ENCODE measurements at places on chromosomes 7 and 10.

GRCh38 chr10:81874875-81875466 lies at the start of gene NRG3:
Gene NRG3, plus strand, starts transcription at chr10:81875194.
- DNase-seq: peak; percentile 37

DNA sequence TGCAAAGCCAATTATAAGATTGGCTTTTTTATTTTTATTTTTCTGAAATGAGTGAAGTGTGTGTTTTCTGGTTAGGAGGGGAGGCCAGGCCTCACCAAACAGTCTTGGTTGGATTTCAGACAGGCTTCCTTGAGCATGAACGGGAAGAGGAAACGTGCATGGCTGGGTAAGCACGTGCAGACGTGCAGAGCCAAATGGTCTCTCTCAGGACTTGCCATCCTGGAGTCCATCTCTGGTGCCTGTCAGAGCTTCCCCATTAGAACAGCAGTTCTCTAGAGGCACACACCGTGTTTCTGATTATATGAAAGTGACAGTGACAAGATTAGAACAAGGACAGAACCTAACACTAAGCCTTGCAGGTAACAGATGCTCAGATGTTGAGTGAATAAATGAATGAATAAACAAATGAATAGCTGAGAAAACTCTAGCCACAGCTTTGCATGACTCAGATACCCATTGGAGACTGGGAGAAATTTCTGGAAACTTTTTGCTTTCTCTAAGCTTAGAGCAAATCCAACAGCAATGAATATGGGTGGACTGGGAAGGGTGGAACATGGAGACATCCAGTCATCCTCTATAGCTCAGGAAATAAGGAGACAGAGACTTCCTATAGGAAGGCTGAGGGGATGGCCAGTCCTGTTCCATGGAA lies 11.8 kb upstream of the CALD1 start:
- no peak for DNase-seq

DNA sequence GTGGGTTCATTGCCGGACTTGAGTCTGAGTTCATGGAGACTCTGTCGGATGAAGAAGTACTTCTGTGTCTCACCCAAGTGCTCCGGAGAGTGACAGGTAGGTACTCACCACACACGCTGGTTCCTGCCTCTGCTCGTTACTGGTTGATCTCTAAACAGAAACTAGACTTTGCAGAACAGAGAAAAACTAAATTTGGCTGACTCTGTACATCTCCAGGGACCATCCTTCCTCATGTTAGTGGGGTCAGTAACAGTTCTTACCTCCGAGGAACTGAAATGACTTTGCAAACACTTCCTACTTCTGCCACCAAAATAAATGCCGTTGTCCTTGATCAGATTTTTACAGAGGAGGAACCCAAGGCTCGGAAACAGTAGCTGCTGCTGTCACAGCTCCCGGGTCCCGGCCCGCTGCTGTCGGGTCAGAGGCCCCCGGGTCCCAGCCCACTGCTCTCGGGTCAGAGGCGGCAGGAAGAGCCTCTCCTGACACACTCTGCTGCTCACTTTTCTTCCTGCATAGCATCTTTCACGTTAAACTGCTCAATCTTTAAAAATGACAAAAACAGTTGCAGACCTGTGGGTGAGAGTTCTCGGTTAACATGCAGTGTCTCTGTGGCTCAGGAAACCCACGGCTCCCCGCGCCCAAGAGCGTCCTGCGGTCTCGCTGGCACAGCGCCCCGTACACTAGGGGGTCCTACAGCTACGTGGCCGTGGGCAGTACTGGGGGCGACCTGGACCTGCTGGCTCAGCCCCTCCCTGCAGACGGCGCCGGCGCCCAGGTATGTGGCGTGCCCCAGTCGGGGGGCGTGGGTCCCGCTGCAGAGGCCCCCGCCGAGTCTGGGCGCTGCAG lies 4.8 kb upstream of the MTG1 start:
- no peak for DNase-seq

DNA sequence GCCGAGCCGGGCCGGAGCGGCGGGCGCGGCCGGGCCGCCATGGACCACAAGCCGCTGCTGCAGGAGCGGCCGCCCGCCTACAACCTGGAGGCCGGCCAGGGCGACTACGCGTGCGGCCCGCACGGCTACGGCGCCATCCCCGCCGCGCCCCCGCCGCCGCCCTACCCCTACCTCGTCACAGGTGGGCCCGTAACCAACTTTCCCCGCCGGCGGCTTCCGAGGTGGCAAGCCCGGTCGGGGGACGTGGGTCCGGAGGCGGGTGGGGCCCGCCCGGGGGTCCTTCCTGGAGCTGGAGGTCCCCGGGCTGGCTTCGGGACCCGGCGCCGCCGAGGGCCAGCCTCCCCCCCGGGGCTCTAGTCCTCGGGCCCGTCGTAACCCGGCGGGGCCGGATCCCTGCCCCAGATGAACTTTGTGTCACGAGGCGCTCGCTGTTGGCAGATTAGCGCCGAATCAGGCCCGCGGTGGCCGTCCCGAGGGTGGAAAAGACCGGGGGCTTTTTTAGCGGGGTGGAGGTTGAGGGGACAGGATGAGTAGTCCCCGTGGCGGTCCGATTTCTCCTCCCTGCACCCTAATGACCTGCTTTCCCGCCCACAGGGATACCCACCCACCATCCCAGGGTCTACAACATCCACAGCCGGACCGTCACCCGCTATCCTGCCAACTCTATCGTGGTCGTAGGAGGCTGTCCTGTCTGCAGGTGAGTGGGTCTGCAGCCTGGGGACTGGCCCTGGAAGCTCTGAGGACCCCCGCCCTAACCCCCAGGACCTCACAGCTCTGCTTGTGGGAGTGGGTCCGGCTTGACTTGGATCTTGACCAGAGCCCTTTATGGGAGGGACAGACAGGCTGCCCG lies 496 bp downstream of the BRI3 start:
- DNase-seq: no peak

DNA sequence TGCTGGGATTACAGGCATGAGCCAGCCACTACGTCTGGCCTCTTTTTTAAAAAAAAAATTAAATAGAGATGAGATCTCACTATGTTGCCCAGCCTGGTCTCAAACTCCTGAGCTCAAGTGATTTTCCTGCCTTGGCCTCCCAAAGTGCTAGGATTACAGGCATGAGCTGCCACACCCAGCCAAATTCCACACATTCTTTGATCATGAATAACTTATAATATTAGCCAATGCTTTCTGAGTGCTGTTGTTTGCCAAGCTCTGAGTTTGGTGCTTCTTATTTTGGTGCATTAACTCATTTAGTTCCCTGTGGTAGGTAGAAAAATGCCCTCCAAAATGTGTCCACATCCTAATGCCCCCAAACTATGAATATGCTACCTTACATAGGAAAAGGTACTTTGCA lies 47.2 kb upstream of the MKI67 start:
- no peak for DNase-seq

DNA sequence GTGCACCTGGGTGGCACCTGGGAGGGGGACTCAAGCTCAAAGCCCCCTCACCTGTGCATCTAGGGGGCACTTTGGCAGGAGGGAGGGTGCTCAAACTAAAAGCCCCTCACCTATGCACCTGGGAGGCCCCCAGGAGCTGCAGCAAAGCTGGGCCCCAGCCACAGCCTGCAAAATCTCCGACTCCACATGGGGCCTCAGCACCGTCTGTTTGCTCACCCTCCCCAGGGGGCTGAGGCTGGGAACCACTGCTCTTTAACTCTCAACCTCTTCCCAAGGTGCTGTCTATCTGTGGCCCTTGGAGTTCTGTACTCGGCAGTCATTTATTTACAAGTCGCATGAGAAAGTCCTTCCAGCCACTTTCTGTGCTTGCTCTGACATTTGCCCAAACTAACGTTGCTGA lies 458.4 kb downstream of the DNAJB6 start:
- DNase-seq: no peak

- no peak for DNase-seq
Measured at GRCh38 chr10:126563361-126563760, 107.1 kb downstream of the C10orf90 start.

- DNase-seq: peak; percentile 28
Measured at GRCh38 chr7:42910306-42910705, 1.6 kb downstream of the C7orf25 start.

GRCh38 chr7:100895701-100895955 lies at the start of gene ACHE:
Gene ACHE, minus strand, starts transcription at chr7:100895888. Its CDS starts 1,656 bp downstream, at chr7:100894232.
- DNase-seq: no peak

GRCh38 chr7:143914938-143915652 lies 13.1 kb upstream of the TCAF1 start:
- DNase-seq: no peak

GRCh38 chr7:128167791-128168666 lies 73.0 kb upstream of the LEP start:
- DNase-seq: no peak

- DNase-seq: no peak
Measured at GRCh38 chr10:22846294-22846693, 81.6 kb upstream of the ARMC3 start.

DNA sequence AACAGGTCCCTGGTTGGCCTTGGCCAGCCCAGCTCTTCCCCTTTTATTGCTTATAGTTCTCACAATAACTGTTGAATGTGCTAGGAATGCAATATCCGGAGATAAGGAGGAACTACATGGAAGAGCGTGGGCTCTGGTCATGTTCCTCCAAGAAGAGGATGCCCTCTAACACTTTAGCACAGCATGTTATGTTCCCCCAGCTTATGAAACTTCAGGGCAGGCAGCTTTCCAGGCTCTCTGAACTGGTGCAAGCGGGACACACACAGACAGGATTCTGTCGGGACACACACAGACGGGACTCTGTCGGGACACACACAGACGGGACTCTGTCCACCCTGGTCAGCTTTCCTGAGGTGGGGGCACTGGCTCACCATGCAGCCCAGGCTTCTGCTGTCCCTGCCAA lies 141.6 kb downstream of the PKD1L1 start:
- DNase-seq: peak; percentile 12

- DNase-seq: no peak
Measured at GRCh38 chr7:8141070-8141469, 120.9 kb downstream of the ICA1 start.

DNA sequence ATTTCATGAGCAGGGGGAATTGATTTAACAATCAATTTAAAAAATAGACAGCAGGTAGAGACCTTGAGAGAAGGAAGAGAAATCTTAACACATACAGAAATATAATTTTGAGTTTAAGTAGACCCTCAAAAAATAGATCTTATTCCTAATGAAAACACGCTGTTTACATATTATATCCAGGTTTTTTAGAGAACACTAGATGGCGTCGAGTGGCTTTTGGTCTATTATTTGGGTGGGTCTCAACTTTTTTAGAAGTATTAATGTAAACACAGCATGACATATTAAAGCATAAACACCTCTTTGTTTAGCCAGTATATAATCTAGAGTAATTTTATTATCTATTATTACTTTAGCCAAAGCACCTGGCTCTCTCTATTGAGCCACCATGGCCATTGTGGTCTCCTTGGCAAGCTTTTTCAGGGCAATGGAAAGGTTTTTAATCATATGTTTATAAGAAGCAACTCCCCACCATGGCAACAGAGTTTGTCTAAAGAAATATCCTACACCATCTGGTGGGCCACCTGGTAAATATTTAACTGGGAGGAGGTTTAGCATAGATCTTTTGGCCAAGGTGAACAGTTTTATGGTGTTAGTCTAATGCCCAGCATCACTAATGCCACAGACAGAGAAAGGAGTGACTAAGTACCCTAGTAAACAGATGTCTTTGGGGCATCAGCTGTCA lies 59.7 kb upstream of the PRSS1 start:
- DNase-seq: no peak

- DNase-seq: no peak
Measured at GRCh38 chr10:23198940-23199767, 7.0 kb downstream of the PTF1A start.

- DNase-seq: no peak
Measured at GRCh38 chr7:1225441-1226185, 7.1 kb upstream of the UNCX start.

- no peak for DNase-seq
Measured at GRCh38 chr10:132183046-132183445, 3.7 kb upstream of the DPYSL4 start.

GRCh38 chr7:135154734-135155133 lies 6.9 kb downstream of the TMEM140 start:
- DNase-seq: no peak

- no peak for DNase-seq
Measured at GRCh38 chr7:80231707-80232106, 97.1 kb downstream of the GNAI1 start.

DNA sequence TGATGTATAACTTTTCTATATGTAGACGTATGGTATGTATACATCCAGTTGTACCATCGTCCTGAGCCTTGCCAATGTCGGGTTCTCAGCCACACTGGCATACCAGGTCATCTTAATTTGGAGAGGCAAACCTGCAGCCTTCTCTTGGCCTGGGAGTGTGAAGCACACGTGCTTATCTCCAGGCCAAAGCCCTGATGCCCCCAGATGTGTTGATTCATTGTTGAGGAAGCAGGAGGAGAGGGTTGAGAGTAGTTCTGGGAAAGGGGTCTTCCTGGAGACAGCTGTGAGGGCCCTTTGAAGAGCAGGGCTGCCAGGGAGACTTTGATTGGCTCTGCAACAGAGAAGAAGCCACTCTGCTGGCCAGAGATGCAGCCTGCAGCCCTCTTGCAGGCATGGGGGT lies 155.6 kb downstream of the ARHGAP21 start:
- DNase-seq: no peak

DNA sequence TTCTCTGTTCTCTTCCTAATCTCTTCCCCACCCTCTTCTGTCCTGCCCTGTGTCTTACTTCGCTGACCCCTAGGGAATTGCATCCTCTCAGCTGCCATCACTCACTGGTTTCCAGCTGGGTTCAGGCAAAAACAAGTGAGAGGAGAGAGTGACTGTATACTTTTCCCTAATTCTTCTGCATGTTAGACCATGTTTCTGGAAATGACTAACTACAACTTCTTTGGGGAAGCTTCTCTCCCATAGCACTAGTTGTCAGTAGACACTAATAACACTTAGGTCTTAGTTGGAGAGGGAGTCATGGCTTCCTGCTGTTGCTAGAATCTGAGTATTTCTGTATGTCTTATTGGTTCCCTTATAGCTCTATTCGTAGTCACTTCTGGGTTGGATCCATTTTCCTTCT lies 299.0 kb upstream of the FZD1 start:
- DNase-seq: no peak

DNA sequence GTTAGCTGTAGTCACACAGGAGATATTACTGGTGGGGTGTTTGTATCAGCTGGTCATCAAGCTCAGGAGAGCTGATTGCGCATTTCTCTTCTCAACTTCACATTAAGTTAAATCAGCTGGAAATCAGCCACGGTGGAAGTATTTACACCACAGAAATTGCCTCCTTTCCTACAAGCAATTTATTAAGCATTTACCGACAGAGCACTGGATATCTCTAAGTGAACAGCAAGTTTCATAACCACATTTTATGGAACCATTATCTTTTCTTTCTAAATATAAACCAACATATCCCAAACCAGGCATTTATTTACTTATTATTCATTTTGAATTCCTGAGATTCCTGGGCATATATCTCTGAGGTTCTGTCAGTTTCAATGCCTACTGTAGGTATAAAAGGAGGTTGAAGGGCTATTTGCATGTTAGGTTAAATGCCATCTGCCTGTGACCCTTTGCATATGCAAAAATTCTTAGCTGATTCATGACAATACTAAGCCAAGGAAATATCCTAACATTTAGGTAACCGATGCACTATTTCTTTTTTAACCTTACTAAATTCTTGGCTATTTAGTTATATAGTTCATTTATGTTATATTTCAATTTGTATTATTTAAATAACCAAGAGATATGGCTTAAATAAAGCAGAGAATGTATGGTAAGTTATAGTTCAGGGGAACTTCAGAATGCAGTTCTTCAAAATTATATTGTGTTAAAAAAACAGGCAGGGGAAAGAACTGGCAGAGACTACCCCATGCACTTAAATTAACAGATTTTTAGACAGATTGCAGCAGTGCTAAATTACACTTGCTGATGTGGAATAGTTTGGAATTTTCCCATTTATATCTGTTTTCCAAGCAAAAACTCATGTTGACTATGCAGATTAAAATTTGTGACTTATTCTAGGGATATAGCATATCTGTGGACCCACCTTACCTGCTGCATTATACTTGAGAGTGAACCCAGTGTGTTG lies 56.8 kb downstream of the DYNC1I1 start:
- DNase-seq: no peak

GRCh38 chr10:118258285-118258684 lies 83.8 kb downstream of the FAM204A start:
- no peak for DNase-seq
